ENCODE measurements at places on chromosomes 2 and 18.
A peak's percentile ranks its signal among the peaks of the same experiment; 100 is the strongest.

DNA sequence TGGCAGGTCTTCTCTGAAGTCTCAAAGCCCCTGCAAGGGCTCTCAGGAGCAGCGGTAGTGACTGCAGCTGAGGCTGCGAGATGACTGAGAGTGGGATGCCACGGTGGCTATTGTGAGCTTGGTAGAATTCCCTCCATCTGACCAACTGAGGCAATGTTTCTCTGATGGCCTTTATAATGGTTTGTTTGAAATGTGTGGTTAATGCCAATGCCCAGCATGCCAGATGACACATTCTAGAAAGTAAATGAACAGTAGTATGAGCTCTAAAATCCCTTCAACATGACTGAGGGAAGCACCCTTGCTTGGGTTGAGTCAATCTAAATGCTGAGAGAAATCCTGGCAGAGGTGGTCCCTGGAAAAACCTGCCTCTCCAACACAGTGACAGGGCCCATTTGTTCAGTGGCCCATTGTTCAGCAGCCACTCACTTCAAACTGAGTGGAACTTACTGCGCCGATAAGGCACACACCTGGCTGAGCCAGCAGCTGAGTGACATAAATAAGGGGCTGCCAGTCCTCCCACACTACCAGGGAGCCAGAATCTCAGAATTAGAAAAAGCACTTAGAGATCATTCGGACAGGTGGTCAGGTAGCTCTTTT is 31.7 kb downstream of the SULT1C2 start:
- no peak for DNase-seq

GRCh38 chr2:190451561-190452176 is 43.5 kb downstream of the MFSD6 start:
- DNase-seq, result no peak

- DNase-seq, result no peak
Measured at GRCh38 chr2:189168856-189169499, 10.6 kb downstream of the COL5A2 start.

- no peak for DNase-seq
Measured at GRCh38 chr2:16784652-16785051, 119.0 kb upstream of the CYRIA start.

- no peak for DNase-seq
Measured at GRCh38 chr18:41060967-41061366, 894.1 kb upstream of the PIK3C3 start.

- no peak for DNase-seq
Measured at GRCh38 chr18:34399892-34400291, 175.2 kb upstream of the NOL4 start.

- DNase-seq, result no peak
Measured at GRCh38 chr2:71538656-71539265, 85.4 kb downstream of the DYSF start.

GRCh38 chr18:47725656-47726055 is 204.8 kb downstream of the SMAD2 start:
- no peak for DNase-seq

DNA sequence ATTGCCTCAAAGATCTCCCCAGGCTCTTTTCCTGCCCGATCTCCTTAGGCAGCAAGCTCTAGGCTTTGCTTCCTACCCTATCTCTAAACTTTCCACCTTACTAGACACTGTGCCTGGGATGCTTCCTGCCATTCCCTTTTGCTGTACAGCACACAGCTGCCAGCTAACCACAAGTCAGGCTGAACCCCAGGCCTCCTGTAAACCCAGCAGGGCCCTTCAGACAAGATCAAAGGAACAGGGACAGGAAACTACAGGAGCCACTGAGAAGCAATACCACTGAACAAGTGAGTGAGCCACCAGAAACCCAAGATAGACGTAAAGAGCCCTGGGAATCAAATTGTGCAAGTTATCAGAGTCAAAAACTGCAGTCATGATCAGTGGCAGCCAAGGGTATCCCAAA is 180.7 kb downstream of the SUCLG1 start:
- no peak for DNase-seq

- no peak for DNase-seq
Measured at GRCh38 chr18:1774261-1774660, 797.0 kb downstream of the METTL4 start.

- DNase-seq, result no peak
Measured at GRCh38 chr18:57585855-57586250, 649 bp downstream of the FECH start.

DNA sequence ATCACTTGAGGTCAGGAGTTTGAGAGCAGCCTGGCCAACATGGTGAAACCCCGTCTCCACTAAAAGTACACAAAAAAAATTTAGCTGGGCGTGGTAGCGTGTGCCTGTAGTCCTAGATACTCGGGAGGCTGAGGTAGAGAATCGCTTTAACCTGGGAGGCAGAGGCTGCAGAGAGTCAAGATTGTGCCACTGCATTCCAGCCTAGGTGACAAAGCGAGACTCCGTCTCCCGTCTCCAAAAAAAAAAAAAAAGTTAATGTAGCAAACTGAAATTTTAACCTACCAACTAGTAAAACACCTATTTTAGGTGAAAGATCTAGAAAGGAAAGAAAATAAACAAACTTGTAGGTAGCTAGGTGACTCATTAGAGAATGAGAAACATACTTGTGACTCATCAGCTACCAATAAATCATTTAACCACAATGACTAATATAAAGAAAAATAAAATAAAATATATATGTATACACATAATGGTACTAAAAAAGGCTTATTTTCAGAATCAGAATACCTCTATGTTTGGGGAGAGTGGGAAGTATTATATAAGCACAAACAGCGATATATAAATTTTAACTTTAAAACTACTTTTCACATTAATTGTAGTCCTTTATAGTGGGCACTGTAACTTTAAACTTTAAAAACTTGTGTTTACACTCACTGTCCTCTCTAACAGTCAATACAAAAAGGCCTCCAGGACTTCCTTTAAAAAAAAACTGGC is 36.6 kb downstream of the DARS1 start:
- DNase-seq, result no peak

- no peak for DNase-seq
Measured at GRCh38 chr18:2326999-2327398, 244.3 kb downstream of the METTL4 start.

- DNase-seq, result no peak
Measured at GRCh38 chr18:49472459-49472858, 12.0 kb upstream of the DYM start.

DNA sequence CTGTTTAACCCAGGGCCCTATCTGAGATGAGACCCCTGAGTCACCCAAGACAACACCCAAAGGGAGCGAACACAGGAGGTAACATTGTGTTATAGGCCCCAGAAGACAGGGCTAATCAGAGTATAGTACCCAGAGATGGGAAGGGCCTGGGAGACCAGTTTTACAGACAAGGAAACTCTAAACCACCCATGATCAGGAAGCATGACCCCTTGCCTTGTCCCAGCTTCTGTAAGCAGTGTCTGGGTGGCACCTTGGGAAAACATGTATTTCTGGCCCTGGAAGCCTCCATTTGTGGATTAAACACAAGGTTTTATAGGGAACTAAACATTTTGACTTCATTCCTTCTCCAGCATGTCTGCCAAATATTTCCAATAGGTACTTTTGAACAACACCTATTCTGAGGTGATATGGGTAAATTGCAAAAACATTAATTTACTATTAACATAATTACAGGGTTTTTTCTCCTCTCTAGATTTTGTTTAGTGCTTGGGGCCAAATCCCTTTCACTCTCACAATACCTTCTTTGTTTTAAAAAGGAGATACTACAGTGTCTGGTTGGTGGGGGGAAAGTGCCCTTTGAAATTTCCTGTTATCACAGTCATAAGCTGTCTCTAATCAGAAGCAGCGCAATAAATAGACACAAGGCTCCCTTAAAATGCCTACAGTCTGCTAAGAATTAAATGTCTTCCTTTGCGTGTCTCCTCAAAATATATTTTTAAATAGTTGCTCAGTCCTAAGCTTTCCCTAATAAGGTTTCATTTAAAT is 341.1 kb downstream of the BCL11A start:
- no peak for DNase-seq

- no peak for DNase-seq
Measured at GRCh38 chr18:8960740-8961657, 141.5 kb upstream of the NDUFV2 start.

DNA sequence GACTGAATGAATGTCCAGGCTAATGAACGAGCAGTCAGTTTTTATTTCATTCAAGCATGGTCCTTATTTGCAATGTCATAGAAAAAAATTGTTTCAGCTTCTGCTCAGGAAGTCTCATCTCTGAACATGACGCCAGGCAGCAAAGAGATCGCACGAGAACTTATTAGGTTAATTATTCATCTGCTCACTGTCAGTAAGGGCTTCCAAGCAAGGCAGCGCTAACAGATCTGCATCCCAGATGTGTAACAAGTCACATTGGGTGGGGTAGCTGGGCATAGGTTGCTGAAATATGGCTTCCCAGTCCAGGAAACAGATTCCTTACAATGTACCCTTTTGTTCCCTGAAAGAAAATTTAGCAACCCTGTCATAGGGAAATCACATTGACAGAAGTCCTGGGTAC is 63.5 kb downstream of the ANKRD44 start:
- no peak for DNase-seq

GRCh38 chr2:59899692-59900091 is 653.8 kb downstream of the BCL11A start:
- DNase-seq, result no peak

- DNase-seq, result no peak
Measured at GRCh38 chr2:62564380-62565137, 58.6 kb upstream of the TMEM17 start.

GRCh38 chr2:71674158-71674851 is 220.9 kb downstream of the DYSF start:
- DNase-seq, result peak; percentile 3

- DNase-seq, result peak; percentile 46
Measured at GRCh38 chr2:55232863-55233657, 572 bp downstream of the RPS27A start.

DNA sequence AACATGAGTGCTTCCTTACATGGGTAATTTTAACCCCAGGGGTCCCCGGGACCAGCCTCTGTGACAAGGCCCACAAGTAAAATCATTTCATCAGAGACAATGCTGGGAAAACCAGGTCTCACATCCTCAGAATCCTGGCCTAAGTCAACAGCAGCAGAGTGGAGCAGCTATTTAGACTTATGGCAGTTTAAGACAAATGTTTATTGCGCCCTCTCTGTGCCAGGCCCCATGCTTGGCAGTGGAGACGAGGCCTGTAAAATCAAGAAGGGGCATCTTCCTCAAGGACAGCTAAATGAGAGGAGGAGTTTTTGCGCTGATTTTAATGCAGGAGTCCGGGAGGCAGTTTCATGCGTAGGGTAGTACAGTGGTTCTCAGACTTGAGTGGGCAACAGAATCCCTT is 56.0 kb upstream of the ACAA2 start:
- no peak for DNase-seq

DNA sequence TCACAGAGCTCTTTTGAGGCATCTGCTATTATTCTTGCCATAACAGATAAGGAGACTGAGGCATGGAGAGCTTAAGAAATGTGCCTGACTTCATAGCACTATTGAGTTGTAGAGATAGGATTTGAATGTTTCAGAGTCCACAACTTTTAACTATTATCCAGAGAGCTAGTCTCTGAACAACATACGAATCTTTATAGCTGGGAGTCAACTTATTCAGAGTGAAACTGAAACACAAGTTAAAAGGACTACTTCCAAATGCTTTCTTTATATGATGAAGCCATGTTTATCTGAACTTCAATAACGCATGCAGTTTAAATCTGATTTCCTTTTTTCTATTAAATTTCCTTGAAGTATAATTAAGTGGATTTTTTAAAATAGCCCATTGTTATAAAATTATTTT is 268.8 kb downstream of the IKZF2 start:
- DNase-seq, result no peak

GRCh38 chr2:6924101-6924923 is 7.1 kb downstream of the RNF144A start:
- no peak for DNase-seq

DNA sequence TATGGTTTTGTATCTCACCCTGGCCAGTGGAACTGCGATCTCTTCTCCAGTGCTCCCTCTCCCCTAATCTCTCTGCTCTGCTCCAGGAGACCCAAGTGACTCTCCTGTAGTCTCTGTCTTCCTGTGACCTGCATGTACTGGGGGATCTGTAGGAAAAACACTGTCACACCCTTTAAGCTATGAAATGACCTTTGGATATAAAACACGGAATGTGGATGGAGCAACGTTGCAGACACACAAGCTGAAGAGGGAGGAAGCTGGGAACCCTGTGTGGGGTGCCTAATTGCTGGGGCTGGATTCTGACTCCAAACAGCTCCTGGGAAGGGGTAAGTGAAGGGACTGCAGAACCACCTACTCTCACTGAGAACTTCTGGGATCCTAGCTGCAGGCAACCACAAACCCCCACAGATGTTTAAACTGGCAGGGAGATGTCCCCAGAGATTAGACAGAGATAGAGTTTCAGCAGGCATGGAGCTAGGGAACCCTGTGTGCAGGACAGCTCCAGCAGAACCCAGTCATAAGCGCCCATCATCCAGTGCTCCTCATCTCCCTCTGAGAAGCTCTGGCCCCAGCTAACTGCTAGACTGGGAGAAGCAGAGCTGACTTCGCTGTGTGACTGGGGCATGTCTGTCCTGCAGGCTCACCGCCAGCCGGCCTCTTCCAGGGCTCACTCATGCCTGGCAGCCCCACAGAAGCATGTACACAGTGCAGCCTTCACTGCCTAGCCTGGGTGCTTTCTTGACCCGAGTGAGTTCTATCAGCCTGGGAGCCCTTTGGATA is 482.7 kb upstream of the SETBP1 start:
- no peak for DNase-seq

DNA sequence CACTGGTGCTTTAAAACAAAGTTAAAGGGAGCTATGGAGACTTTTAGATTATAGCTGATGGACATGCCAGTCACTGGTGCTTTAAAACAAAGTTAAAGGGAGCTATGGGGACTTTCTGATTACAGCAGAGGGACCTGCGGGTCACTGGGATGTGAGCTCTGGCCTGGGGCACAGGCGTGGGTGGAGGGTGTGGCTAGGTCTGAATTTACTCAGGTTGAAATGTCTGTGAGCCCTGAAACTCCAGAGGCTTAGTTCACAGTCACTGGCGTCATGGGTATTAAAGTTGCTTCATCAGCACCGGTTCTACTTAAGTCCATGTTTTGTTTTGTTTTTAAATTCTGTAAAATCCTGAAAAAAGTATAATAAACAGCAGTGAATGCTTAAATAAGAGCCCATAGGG is 49.0 kb upstream of the TMEM18 start:
- DNase-seq, result no peak

- DNase-seq, result no peak
Measured at GRCh38 chr2:106734165-106734564, 151.8 kb downstream of the ST6GAL2 start.

- DNase-seq, result no peak
Measured at GRCh38 chr2:118496870-118497611, 350.4 kb downstream of the EN1 start.

GRCh38 chr2:131104487-131105155 is 515 bp upstream of the PLEKHB2 start:
- DNase-seq, result peak; percentile 37

DNA sequence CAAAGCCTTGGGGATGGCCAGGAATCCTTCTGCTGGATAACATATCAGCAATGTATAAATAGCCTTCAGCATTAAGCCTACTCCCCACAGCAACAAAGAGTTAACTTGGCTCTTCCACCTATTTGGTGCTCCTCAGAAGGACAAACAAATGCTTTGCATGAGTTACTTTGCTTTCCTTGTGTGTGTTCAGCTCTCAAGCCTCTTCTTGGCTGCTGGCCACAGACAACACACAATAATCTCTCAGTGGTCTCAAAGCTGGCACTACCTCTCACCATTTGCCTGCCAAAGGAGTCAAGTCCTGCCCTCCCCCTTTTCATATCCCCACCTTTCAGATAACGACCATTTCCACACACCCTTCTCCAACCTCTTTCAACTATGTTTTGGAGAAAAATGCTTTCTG is 17.5 kb downstream of the FTCDNL1 start:
- no peak for DNase-seq

GRCh38 chr2:193693758-193694157 is 1499.0 kb upstream of the TMEFF2 start:
- no peak for DNase-seq

GRCh38 chr2:61091485-61091884 is 25.8 kb downstream of the SANBR start:
- no peak for DNase-seq
